ENCODE measurements at places on chromosomes 1 and 21.

DNA sequence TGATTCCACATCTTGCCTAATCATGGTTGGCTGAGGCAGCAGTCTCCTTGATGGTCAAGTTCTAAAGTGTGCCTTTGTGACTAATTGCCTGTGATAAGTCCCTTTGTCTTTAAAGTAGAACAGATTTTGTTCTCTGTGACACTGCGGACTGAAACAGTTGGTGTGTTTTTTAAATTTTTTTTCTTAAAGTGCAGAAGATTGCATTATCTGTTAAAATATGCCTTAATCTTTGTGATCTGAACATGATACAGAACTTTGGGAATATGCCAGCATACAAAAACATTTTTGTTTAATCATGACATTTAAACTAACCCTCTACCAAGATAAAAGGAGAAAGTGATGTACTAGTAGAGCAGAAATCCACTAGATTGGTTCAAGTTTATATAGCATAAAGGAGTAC, 1260.6 kb upstream of the ADGRL2 start:
- DNase-seq, result no peak

- DNase-seq, result no peak
Observed at GRCh38 chr1:158101455-158101854, 79.2 kb upstream of the CD1D start.

- no peak for DNase-seq
Observed at GRCh38 chr1:228513236-228513900, 26.2 kb downstream of the RNF187 start.

- no peak for DNase-seq
Observed at GRCh38 chr1:64167176-64167575, 36.2 kb upstream of the UBE2U start.

GRCh38 chr1:69523461-69523860, 44.3 kb upstream of the LRRC7 start:
- no peak for DNase-seq

- DNase-seq, result no peak
Observed at GRCh38 chr21:41660748-41661147, 106.1 kb downstream of the RIPK4 start.

DNA sequence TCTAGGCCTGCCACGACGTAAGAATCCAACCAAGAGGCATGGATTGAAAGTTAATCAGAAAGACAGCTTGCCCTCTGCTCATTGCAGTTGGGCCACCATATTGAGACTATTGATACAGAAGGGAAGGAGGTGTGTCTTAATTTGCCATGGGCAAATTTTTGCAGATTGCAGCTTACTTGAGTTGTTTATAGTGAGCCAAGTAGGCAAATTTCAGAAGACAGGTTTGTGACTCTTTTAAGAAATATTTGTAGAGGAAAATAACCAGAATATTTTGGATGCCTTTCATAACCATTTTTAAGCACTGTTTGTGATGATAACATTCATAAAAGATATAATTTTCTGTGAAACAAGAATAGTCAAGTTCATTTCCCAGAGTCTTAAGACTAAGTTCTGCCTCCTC, 74.1 kb downstream of the PRDM2 start:
- DNase-seq, result no peak

DNA sequence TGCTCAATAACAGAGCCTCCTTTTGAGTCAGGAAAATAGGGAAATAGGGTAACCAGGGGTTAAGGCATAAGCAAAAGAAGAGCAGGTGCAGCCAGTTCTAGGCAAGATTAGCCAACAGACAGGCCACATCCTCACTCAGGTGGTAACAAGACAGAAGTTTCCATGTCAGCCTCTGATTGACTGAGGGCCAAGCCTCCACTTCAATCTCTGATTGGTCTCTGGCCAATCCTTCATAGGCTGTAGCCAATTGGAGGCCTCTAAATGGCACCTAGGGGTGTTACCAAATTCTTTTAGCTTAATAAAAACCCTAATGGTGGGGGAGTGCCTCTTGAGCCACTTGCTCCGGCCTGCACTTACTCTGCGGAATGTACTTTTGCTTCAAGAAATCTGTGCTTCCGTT, 37.2 kb downstream of the LACTBL1 start:
- DNase-seq, result no peak

- no peak for DNase-seq
Observed at GRCh38 chr1:110490791-110491451, 28.1 kb downstream of the KCNA10 start.

GRCh38 chr21:28455253-28455600, 537.5 kb downstream of the LTN1 start:
- DNase-seq, result no peak

DNA sequence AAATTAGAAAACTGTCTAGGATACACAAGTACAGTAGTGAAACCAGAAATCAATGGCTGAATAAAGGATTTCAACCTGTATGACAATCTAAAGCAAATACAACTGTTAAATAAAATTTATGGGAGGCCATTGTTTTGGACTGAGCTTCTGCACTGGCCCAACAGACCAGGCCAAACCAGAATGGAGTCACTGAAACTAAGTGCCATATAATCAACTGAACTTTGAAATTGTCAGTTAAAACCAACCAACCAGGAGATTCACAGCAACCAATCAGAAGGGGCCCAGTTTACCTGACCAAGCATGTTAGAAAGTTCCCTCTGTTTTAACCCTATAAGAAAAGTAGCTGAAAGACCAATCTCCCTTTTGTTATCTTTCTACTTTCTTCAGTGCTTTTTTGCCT, 30.5 kb upstream of the SOAT1 start:
- no peak for DNase-seq

- DNase-seq, result no peak
Observed at GRCh38 chr21:45644041-45644906, 749 bp downstream of the PCBP3 start.

- DNase-seq, result no peak
Observed at GRCh38 chr1:154857441-154858215, 12.5 kb downstream of the KCNN3 start.

- DNase-seq, result no peak
Observed at GRCh38 chr1:54424398-54424797, 18.2 kb upstream of the SSBP3 start.

GRCh38 chr1:111615870-111616715, 3.5 kb upstream of the RAP1A start:
- DNase-seq, result no peak

DNA sequence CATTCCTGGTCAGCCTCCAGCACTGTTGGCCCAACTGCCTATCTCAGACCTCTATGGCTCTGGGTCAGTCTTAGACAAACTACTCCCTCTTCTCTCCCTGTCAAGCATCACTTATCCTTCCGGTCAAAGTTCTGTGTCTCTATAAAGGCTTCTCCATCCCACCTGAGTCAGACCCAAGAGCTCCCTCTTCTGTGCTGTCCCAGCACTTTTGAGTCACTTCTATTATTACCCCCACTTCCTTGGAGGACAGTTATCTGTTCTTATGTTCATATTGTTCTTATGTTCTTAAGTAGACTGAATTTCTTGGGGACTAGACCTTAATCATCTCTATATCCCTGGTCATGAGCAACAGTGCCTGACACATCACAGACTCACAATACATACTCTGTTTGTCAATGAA, 29.2 kb upstream of the IL10 start:
- no peak for DNase-seq

DNA sequence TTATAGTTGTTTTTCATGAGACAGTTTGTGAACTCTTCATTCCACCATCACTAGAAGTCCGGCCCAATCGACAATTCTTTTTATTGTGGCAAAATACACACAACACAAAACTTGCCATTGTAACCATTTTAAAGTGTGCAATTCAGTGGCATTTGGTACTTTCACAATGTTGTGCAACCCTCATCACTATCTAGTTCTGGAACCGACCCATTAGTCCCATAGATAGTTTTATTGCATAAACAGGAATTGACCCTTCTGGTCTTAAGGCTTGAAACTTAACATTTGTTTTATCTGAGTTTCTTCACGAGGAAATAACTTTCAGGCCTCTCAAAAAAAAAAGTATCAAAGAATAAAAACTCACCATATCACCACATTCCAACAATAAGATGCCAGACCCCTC, 8.8 kb upstream of the PPIE start:
- DNase-seq, result no peak

- DNase-seq, result no peak
Observed at GRCh38 chr1:43381612-43382011, 8.0 kb downstream of the MED8 start.

DNA sequence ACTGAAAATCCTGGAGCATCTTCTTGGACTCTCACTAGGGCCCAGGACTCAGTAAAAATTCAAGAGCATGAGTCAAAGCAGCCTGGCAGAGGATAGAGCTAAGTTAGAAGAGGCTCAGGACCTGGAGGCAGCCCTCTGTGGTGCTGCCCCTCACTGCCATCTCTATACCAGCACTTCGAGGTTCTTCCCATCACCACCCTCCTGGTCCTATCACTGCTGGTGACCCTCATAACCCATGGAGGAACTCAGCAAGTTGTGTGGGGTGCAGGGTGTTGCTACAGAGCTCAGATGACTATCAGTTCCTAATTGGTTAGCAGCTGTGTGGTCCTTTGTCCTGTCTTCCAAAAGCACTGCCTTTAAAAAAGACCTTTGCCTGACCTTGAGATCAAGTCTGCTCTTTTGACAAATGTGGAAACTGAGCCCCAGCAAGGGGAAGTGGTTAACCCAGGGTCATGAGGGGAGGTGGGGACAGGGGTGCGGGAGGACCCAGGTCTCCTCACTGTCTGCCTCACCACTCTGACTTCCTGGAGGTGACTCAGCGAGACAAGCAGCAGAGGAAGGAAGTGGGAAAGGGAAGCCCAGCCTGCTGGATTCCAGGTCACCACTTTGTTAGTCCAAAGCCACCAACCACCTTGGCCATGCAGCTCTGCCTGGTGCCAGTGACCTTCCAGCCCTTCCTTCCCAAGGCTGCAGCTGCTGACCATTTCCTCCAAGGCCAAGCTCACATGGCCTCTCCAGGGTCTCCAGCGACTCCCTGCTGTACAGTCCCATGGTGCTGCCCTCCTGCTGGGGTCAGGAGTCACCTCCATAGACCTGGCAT, 199.4 kb upstream of the EDN2 start:
- no peak for DNase-seq

DNA sequence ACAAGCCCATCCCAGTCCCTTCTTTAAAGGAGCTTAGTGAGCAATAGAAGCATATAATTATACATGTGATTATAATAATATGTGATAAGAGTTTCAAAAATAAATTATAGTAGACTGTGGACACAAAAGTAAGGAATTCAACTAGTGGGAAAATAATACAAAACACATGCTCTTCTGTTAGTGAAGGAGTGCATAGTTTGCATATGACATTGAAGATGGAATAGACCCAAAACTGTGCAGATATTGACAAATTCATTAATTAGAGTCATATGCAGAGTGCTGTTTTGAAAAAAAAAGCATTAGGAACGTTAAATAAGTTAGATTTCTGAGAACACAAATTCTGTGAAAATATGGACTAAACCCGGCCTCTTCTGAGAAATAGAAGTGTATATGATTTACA, 278.8 kb downstream of the ASTN1 start:
- DNase-seq, result no peak

GRCh38 chr1:232319518-232320210, 310.3 kb downstream of the SIPA1L2 start:
- no peak for DNase-seq

Measured in stimulated activated CD4-positive, alpha-beta T cell treated with anti-CD3 and anti-CD28 coated beads, Interleukin-15, amount 100 ng/mL, for 1 hour (primary cell).